ENCODE measurements at places on chromosomes 5 and 9.

DNA sequence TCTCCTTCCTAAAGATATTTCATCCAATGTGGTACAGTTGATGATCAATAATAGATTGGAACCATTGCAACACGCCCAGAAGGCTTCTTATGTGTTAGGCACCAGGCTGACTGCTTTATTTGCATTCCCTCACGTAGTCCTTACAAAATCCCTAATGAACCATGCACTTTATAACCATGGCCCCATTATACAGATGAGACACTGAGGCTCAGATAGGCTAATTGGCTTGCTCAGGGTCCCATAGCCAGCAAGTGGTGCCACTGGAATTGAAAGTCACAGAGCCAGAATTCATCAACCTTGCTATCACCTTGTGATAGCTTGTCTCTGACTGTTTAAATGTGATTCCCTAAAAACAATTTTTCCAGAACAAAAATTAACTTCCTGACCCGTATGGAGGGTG, 27.8 kb upstream of the RAI14 start:
- DNase-seq = no peak

DNA sequence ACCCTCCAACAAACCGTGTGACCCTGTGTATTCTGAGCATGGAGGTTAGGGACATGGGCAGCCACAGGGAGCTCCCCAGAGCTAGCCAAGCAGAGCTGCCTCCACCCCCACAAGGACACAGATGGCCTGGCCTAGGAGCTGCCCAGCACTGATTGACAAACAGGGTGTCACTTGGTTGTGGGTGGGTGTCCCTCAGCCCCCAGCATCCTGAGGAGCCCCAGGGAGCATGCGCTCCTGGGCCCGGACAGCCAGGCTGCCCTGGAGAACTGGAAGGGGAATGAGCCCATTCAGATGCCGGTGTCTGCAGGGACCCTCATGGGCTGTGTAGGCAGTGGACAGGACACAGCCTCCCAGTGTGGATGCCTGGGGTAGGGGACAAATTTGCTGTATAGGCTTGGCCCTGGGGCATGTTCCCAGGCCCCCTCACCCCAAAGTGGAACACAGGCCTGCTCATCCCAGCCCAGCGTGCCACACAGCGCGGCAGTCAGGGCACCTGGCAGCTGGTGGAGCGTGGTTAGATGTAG, 124.8 kb upstream of the LMX1B start:
- DNase-seq = no peak

DNA sequence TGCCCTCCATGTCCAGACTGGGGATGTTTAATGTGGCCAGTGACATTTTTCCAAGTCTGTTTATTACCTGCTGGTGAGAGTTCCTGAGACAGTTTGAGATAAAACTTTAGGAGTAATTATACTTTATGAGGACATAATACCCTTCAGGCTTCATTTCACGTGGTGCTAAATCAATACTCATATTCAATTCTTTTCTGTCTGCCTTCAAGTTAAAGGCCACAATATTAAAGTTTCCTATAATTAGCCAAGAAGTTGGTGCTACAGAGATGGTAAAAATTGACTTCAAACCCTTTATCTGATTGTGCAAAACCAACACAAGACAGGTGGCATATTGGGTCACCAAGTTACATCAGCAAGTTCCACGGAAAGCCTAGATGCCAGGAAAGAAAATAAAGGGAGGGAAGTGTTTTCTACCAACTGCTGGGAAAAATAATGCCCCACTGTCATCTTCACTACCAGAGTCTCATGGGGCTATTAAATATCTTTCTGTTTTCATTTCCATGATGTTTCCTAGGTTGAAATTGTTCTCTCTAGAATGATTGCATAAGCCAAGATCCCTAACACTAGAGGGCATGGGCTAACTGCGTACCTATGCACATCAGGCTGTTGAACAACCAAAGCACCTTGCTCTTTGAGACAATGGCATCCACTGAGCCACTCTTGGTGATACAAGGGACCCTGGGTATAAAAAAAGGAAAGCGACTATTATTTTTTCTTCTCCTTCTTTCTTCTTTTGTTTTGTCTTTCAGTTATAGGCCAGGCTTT, 68.7 kb downstream of the INSYN2B start:
- DNase-seq = no peak

DNA sequence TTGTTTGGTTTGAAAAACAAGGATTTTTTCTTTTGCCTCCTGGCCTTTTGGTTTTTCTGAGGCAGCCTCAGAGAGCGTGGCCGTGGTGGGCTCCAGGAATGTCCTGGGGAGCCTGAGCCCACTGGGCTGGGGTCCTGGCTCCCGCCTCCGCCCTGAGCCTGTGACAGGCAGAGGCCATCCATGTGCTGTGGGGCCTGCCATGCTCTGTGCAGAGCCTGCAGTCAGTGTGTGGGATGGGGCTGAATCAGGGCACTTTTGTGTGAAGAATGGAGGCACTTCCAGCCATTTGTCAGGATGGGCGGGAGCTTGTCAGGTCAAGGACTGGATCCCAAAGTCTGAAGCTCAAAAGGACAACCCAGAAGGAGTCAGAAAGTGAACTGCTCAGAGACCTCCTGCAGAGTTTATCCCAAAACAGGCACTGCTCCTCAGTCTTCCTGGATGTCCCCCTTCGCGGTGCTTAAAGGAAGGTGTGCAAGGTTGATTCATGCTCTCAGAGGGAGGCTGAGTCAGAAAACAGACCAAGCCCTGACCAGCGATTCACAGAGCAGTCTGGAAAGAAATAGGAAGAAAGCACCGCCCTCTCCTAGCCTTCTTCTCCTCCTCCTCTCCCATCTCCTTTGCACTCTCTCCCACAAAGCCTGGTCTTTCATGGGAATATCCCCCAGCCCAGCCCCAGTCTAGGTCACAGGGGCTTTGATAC, 53.2 kb downstream of the MVB12B start:
- DNase-seq = no peak

DNA sequence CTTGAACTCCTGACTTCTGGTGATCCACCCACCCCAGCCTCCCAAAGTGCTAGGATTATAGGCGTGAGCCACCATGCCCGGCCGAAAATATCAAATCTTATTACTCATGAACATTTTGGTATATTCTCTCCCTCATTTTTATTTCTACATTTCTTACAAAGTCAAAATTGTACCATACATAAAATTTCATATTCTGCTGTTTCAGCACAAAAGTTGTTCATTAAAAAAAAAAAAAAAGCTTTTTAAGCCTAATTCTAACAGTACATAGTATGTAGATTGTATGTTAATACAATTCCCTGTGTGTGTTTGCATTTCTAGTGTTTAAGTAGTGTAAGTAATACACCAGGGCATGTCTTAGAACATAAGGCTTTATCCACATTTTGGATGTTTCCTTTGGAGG, 14.9 kb downstream of the BNIP1 start:
- no peak for DNase-seq

DNA sequence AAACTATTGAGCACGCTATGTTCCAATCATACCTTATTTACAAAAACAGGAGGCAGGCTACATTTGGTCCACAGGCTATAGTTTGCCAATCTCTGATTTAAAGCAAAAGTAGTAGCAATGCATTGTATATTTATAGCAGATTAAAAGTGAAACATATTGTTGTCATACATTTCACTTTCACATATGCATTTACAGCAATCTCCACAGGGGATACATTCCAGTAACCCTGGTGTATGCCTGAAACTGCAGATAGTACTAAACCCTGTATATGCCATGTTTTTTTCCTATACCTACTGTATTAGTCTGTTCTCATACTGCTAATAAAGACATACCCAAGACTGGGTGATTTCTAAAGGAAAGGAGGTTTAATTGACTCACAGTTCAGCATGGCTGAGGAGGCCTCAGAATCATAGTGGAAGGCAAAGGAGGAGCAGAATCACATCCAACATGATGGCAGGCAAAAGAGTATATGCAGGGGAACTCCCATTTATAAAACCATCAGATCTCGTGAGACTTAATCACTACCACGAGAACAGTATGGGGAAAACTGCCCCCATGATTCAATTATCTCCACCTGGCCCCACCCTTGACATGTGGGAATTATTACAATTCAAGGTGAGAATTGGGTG, 5.9 kb upstream of the CSF1R start:
- no peak for DNase-seq

GRCh38 chr9:72140586-72140985, 8.7 kb upstream of the GDA start:
- DNase-seq = no peak

- DNase-seq = no peak
Measured at GRCh38 chr9:77544546-77544945, 103.6 kb downstream of the GNA14 start.

DNA sequence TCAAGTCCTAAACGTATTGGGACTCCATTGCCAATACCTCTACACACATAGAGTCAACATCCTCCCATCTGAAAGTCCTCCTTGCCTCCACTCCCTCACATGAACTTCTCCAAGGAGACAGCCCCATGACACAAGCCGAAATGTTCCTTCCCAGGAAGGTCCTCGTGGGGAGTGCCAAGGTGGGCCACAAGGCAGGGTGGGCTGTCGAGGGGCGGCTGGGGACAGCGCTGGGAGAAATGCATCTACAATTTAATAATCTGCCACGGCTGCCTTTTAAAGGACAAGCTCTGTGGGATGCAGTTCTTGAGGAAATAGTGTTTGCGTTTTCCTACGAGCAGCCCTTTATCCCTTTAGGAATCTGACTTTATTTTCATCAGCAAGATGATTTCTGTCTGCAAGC, 138.7 kb downstream of the GABBR2 start:
- no peak for DNase-seq

DNA sequence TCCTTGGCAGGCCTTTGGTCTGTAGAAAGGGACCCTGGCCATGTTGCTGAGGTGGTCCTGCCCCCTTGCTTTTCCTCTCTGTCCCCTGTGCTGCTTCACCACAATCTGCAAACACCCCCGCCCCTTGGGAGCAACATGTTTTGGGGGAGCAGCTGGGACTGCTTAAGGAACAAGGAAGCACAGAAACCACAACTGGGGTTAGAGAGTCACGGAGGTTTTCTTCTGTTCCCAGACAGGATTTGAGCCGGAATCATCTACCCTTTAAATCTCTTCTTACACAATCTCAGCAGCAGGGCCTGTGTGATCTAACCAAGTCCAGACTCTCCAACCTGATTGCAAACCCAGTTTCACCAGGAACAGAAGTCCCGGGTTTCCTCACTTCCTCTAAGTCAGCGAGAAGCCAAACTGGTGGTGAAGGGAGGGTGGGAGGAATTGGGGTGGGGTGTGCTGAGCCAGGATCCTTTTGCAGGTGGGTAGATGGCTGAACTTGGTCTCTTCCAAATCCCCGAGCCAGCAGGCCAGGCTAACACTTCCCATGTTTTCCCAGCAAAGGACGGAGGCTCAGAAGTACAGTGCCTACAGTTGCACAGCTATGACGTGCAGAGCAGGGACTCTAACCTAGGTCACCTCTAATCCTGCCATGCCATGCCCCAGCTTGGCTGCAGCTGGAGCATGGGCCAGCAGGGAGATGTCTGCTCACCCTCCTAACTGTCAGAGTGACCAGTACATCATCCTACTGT, 25.0 kb downstream of the SH3PXD2B start:
- no peak for DNase-seq

DNA sequence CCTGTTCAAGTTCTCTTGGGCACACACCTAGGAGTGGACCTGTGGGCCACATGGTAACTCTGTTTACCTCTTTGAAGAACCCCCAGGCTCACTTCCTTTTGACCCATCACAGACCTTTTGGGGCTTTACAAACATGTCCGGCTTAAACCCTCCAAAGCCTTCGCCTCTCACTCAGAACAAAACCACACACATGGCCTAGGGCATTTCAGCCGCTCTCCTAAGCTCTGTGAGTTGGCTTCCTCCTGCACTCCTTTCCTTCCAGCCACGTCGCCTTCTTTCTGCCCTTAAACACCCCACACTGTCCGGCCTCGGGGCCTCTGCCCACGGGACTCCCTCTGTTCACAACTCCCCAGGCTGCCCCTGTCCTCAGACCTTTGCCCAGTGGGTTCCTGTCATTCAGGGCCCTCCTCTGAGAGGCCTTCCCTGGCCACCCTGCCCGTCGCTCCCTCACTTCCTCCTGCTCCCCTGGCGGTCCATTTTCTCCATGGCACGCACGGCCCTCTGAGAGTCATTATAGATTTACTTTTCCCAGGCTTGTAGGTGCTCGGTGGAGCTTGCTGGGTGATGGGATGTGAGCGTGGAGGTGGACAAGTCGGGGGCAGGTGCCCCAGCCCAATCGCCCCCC, 1.9 kb downstream of the DOK3 start:
- DNase-seq = no peak

DNA sequence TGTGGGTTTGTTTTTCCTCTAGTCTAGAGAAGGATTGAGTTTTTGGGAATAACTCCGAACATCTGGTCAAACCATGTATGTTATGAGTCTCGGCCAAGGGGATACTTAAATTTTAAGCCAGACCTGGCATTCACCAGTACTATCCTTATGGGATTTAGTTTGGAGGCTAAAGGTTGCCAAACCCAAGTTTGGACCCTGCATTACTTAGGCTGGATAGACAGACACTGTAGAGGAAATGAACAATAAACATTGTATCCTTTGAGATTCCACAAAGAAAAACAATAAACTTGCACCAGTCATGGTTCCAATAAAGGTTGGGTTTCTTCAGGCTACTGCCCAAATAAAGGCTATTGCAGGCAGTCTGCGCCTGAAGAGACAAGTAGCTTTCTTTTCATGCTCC, 296.7 kb upstream of the MEF2C start:
- DNase-seq = no peak

DNA sequence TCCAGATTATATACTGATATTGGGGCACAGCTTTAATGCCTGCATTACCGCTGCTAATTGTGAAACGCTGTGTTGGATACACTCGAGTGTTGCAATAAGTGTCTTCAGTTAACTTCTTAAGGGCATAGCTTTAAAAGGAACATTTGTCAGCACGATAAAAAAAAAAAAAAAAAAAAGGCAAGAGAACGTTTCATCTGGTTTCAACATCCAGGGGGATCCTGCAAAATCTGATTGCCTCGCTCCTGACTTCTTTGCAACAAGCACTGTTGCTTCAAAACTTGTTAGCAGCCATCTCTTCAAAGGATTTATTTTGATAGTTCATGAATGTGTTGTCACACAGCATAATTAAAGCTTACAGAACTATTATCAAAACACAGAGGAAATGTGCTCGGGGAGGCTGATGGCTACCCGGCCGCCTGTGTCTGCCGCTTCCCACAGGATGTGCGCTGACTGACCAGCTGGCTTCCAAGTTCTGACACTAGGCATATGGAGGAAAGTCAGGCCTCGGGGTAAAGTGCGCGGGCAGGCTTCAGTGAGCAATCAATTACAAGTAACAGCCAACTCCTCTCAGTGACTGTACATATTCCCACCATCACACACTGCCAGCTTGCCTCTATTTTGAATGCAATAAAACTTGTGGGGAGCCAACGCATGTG, 77.7 kb downstream of the EBF1 start:
- DNase-seq = no peak

DNA sequence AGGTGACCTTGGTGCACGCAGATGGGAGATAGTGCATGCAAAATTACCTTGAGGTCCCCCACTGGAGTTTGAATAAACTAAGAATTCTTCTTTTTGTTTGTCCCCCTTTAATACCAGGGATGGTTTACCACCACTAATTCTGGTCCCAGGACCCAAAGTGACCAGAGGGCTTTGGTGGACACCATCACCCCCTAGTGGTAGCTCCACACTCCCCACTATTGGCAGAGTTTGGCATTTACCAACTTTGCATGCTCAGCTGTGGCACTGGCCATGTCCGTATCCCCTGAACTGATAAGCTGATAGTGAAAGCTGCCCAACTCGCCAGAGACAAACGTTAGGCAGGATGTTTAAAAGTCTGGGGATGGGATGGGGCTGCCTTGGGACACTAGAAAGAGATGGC, 3.3 kb downstream of the ASTN2 start:
- DNase-seq = no peak
